ENCODE measurements at places on chromosomes 7 and 10. TPM values are rescaled to one million over a fixed set of nuclear protein-coding genes. Genes with fewer than 3 reads are reported as not detected.

The CRHR2 gene
- not detected for total RNA-seq

The PDZD7 gene
- total RNA-seq: 1.3 TPM

The RSPH10B2 gene
- total RNA-seq: 0.29 TPM

The SGCE gene
- 33.8 TPM for total RNA-seq

The STX1A gene
- total RNA-seq: 26.1 TPM

The VSTM4 gene
- not detected for total RNA-seq

The MYOF gene
- total RNA-seq: 468 TPM

The PBLD gene
- 8.9 TPM for total RNA-seq

The MYL10 gene
- total RNA-seq: not detected

The NXPH1 gene
- total RNA-seq: not detected

The SORCS1 gene
- total RNA-seq: not detected

The SKIDA1 gene
- 0.40 TPM for total RNA-seq

DNA sequence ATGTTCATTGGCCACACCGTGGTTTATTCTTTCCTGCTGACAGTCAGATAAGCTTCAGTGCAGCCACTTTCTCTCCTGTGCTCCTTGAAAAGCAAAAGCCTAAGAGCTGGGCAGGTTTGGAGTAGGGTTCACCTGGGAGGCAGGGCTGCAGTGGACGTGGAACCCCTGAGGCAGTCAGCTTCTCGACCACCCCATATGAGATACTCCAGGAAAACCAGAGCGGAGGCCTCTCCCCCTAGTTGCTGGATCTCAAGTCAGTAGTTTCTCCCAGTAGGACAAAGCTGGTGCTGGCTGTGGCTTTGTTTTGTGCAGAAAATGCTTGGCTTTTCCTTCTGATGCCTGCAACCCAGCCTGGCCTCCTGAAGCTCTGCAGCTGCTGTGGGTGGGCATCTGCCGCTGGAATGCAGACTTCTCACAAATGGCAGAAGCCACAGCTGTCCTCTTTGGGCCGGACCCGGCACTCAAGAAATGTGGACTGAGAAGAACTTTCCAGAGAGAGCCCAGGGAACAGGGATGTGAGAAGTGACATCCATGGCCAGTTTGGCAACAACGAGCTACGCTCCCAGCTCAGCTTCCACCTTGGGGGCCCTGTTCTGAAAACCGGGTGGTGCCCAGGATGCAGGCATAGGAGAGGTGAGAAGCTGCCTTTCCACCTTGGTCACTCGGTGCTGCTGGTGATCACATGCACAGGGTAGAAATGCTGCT is 276.6 kb upstream of the TCERG1L start:
- no peak for DNase-seq

- DNase-seq: peak; percentile 5
Measured at GRCh38 chr7:105493923-105494315, 28.2 kb downstream of the PUS7 start.

- DNase-seq: peak; percentile 10
Measured at GRCh38 chr7:93374345-93374940, 142.3 kb downstream of the VPS50 start.

DNA sequence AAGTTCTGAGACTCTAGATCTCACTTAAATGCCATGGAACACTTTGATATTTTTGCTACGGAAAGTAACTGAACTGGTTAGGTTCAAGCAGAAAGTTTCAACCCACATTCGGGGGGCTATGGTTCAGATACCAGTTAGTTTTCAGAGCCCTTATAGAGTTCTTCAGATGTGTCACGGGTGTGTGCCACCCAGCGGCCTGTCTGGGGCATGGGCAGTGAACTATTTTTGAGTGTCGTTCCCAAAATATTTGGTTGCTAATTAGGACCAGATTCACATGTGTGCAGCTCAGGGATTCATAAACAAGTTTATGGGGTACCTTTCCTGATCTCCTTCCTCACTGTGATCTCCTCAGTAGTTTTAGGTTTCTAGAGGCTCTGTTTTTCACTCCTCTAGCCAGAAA is 271.9 kb downstream of the C7orf25 start:
- DNase-seq: no peak

DNA sequence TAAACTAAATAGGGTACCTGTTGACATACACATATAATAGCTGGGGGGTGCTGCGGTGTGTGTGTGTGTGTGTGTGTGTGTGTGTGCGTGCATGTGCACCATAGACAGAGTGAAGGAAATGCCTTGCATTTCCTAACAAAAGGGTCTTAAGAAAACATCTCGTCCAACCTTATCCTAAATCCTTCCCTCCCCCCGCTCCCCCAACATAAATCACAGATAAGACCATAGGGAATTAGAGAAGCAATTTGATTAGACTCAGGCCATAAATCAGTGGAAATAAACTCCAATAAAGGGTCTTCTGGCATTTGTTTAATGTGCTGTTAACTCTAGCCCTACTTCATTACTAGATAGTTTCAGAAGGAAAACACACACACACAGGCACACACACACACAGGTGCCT is 148.5 kb downstream of the PPP1R17 start:
- no peak for DNase-seq

GRCh38 chr7:5472432-5473315 is 49.0 kb upstream of the TNRC18 start:
- DNase-seq: no peak

DNA sequence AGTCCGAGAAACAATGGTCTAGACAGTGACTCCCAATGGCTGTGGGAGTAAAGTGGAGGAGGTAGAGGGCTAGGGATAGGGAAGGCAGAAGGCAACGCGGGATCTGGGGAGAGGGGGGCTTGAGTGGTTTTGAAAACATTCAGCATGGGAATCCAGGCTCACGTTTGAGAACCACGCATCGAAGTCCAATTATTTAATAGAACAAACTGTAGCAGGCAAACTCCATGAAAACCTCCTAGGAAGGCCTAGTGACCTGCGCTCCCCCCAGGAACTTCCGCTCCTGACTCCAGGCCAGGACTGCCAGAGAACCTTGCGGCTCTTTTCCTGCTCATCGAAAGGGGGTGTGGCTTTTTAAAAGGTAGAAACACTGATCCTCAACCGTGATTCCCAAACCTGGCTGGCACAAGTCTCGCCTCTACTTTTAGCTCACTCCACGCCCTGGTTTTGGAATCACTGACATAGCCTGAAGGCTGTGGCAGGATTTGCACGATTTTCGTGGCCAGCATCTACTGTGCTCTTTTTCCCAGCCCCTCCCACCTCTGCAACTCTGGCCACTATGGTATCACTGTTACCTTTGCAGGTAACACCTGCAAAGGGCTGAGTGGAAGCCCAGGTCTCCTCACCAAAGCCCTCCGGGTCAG is 43.4 kb downstream of the MYOF start:
- peak; percentile 54 for DNase-seq

GRCh38 chr10:124949543-124949942 is 7.6 kb downstream of the ZRANB1 start:
- no peak for DNase-seq

DNA sequence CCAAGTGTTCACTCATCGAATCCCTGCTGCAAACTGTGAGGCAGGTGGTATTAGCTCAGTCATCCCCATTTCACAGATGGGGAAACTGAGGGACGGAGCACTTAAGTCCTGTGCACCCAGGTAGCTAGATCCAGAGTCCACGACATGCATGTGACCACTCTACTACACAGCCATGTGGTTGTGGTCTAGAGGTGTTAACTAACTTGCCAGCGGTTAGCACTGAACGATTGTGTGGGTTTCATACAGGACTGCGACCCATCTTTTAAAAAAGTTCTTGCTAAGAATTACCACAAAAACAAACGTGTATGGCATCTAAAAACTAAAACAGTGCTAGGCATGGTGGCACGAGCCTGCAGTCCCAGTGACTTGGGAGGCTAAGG is 16.1 kb upstream of the ABCC2 start:
- no peak for DNase-seq

DNA sequence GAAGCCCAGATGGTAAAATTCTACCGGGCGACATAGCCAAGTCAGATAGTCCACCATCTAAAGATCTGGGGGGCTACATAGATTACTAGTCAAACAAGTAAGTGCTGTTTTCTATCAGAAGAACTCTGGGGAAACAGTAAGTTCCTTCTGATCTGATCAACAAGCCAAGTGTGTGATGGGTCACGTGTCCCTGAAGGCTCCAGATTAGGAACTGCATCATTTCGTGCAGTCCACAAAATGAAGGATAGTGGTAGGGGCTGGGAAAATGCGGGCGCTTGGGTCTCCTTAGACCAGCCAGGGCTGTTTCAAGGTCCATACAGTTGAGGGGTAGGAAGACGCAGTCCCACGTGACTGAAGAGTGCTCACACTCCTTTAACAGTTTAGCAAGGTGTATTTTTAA is 1.8 kb upstream of the CHN2 start:
- no peak for DNase-seq

- DNase-seq: no peak
Measured at GRCh38 chr7:98317366-98318040, 36.0 kb downstream of the BRI3 start.

DNA sequence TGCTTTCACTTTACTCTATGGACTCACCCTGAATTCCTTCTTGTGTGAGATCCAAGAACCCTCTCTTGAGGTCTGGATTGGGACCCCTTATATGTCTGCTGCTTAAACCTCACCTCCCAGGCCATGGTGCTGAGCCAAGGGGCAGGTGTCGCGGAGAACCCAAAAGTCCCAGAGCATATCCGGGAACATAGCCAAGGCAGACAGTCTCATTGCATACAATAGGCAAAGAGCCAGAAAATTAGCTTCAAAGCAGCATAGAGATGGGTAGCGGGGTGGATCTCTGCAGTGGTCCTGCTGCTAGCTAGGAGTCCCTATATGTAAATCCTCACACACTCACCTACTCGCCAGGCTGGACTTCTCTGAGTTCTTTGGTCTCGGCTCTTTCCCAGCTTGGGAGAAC is 5.5 kb downstream of the CCL24 start:
- no peak for DNase-seq

GRCh38 chr10:60883187-60883586 is 60.8 kb downstream of the RHOBTB1 start:
- DNase-seq: peak; percentile 51

DNA sequence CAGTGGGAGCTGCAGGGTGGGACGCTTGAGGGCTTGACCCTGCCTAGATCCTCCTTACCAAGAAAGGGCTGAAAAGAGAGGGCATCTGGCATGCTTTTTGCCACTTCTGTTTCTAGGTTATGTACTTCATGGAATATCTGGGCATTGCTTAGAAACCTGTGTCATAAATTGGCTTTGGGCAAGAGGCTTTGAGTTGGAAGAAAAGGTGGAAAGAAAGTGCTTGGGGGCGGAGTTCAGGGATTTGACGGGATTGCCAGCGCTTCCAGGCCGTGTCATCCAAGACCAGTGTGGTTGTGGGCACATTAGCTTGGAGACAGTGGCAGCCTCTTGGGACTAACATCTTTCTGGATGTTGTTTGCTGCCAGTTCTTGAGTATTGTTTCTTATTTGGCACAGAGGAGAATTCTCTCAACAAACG is 825 bp downstream of the ZNF862 start:
- no peak for DNase-seq

DNA sequence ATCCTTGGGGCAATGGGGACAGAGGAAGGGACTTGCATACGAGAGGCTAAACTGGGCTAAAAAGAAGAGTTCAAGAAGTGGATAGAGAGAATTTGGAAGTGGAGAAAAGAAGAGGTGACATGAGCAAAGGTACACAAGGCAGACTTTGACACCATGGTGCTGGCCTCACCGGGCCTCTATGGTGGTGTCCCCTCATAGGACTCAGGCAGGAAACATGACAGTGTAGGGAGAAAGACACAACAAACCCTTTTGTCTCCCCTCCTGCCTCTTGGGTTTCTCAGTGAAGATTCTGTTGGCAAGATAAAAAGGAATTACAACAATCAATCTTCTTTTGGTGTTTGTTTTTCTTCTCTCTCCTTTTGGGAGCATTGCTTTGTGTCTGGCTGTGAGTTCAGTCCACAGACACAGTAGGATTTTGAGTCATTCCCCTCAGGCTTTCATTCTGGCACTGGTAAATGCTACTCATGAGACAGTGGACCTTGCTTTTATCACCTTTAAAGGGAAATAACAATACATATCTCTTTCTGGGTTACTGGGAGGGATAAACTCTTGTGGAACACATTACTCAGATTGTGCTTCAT is 827.7 kb downstream of the TNS3 start:
- DNase-seq: no peak

GRCh38 chr7:157013602-157014549 is 3.4 kb upstream of the MNX1 start:
- no peak for DNase-seq

GRCh38 chr7:36673703-36674102 is 50.6 kb downstream of the AOAH start:
- DNase-seq: no peak

- no peak for DNase-seq
Measured at GRCh38 chr7:138525757-138526156, 65.7 kb downstream of the TRIM24 start.

- no peak for DNase-seq
Measured at GRCh38 chr10:11113156-11113555, 95.5 kb downstream of the CELF2 start.

DNA sequence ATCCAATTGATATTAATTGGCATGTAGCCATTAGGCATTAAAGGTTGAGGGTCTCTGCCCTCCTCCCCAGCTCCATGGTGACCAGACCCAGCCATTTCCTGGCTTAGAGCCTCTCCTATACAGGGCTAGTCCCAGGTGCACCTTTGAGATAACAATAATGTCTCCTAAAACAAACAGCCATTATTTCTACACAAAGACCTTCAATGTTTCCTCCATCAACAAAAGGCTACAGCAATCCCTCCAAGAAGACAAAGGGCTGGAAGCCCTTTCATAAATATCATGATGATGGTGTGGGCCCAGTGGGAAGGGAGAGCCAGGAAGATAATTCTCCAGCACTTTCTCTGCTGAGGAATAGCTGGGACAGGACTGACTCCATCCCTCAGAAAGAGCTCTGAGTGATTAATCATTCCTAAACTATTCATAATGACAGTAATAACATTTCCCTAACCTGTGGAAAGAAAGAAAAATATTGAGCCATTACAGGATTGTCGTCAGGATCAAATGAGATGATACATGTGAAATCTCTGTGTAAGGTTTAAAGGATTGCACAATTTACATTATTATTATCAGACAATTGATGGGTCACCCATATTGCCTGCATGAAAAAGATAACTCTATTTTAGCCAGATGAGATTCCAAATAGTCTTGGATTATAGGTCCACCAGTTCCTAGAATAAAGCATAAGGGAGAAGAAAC is 10.2 kb downstream of the PKD2L1 start:
- no peak for DNase-seq

- no peak for DNase-seq
Measured at GRCh38 chr10:43253461-43254198, 13.2 kb downstream of the RASGEF1A start.

GRCh38 chr10:42638821-42639270 is 476 bp upstream of the ZNF33B start:
- no peak for DNase-seq

GRCh38 chr10:62268399-62269114 is at the start of gene RTKN2:
Gene RTKN2, minus strand, starts transcription at chr10:62268844. Its CDS starts 234 bp downstream, at chr10:62268610.
- peak; percentile 96 for DNase-seq

Data from Calu3 (cell line).